ENCODE measurements at places on chromosomes 5 and 9.

DNA sequence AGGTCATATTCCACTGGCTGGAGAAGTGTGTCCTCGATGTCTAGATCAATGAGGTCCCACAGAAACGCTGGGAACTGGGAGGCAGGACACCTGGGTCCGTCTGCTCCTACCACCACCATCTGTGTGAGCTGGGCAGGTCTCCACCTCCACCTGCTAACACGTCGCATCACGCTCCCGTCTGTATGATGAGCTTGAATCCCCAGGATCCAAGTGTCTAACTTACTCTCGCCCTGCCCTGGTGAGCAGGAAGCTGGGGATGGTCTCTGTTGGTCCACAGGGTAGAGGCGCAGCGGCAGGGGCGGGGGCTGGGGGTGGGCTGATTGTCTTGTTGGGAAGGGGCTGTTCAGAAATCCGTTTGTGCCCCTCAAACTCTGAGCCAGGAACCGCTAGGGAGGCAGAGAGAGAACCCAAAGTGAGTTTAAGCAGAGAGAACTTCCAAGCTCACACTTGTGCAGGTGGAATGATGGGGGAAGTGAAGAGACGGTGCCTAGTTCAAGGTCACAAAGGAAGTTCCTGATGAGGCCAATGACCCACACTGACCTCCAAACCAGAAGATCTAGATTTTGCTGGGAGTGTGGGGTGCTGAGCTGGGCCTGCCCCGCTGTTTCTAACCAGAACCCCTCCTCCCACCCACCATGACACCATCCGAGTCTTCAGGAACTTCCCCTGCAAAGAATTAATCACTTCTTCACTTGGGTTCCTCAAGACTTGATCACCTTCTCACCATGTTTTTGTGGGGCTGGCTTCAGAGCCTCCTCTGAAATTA, 21.1 kb downstream of the ORM2 start:
- peak; percentile 61 for DNase-seq

DNA sequence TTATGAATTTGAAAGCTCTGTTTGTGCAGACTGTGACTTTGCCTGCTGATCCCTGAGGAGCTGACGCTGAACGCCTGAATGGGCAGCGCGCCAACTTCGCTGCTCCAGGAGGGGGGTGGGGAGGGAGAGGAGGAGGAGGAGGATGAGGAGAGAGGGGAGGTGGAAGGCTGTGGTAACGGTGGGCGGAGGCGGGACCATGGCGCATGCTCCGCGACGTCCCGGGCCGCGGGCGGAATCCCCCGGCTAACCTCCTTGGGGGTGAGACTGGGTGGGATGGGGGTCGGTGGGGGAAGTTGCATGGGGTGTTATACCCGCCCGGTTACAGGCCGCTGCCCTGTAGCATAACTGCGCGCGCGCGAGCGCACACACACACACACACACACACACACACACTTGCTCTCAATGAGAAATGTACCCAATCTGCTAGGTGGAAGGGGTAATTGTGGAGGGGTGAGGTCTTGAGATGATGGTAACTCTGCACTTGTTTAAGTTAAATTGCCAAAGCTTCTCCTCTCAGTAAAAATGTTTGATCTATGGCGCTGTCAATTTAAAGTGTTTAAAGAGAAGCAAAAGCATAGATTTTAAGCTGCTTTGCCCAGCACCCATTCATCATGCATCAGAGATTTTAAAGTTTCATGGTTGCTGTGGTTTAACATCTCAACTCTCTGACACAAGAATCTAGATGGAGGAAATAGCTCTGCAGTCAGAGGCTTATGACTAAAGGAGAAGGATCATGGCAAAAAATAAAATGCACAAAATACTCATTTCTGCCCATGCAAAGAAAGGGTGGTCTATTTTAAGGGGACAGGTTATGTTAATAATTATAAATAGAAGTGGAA, 76.6 kb upstream of the TBCA start:
- peak; percentile 37 for DNase-seq

DNA sequence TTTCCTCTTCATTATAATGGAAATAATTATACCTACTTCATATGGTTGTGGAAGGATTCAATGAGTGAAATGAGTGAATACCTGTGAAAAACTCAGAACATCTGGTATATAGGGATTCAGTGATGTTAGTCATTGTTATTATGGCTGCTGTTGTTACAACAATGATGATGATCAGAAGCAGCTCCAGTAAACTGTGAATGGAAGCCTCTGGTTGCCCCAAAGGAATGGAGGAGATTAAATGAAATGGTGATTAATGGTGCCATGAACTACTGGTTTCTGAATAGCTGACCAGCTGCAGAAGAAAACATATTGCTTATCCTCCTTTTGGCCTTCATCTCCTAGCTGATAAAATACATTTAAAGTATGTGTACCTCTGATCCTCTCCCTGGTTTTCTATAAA, 372.0 kb downstream of the ARHGEF28 start:
- no peak for DNase-seq

DNA sequence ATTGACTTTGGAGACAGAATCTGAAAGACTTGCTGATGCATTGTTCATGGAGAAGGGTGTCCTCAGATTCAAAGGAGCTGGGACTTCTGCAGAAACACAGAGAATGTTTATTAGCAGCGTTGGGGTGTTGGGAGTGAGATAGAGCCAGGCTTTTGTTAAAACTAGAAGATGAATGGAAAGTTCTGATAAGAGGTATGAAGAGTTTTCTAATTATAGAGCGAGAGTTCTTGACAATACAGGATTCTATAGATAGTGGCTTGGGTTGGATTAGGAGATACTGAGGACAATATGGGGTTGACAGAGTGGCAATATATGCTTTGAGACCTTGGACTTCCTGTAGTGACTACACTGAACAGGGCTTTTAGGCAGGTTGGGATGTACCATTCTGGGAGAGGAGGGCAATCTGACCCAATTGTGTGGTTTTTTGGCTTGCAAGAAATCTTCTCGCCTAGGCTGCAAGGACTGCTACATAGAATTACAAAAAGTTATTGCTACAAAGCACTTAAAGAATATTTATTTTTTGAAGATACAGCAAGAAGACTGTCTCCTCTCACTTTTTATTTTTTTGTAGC, 83.1 kb downstream of the FER start:
- no peak for DNase-seq

DNA sequence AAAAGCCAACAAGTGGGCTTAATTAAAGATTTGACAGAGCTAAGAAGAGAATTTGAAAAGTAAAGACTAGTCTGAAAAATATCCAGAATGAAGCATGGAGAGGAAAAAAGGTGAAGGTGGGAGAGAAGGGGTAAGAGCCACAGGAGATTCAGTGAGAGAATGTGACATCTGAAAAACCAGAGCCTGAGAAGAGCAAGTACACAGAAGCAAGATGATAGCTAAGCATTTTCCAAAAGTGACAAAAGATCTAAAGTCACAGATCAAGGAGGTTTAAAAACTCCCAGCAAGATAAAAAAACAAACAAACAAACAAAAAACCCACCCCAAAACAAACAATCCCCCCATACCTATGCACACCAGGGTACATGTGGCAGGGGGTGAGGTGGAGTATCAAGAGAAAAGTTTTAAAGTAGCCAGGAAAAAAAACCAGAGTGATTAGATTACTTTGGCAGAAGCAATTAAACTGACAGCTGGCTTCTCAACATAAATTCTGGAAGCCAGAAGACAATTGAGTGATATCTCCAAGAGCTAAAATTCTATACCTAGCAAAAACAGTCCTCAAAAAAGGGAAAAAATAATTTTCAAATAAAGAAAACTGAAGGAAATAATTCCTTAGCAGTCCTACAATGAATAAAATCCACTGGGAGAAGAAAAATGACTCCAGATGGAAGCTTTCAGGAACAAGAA, 111.4 kb downstream of the RAPGEF6 start:
- DNase-seq, result no peak

- no peak for DNase-seq
These were observed 346.5 kb downstream of the SPOCK1 start for GRCh38 chr5:137152616-137153015.

DNA sequence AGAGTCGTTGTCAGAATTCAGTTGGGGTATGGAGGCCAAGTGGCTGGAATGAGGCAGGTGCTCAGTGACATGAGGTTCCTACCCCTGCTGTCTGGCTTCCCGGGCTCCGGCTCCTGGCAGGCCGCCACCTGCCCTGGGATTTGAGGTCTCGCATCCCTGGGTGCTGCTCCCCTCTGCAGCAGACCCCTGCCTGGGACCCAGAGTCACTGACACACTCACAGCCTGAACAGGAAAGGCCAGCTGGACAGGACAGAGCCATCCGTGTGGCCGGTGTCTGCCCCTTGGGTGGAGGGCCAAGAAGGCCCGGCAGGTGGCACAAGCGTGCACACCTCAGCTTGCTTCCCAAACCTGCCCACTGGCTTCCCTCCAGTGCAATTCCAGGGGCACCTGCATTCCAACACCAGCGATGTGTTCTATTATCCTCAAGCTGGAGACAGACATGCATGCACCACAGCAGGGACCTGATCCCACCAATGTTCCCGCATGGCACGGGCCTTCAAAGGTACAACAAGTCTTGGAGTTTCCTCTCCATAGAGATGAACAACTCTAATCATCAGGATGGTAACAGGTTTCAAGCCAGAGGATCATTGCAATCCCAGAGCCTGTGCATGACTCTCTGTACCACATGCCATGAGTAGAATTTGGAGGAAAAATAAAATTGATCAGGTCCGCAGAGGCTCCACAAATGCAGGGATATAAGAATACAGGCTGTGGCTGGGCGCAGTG, 45.6 kb upstream of the RNF130 start:
- no peak for DNase-seq

DNA sequence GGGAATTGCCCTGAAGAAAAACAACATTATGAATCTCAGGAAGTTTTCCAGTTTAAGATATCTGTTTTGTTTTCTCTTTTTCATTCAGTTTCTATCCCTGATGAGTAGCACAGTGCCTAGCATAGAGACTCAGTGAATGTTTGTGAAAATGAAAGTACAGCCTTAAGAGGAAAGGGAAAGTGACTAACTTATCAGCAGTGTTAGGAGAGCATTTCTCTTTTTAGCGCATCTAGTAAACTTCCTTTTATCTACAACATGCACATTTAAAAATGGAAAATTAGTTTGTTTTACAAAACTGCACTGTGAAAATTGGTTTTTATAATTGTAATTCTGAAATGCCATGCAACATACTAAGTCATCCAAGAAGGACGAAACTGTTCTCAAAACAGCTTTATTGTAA, 110.8 kb downstream of the SMARCA2 start:
- peak; percentile 87 for DNase-seq

DNA sequence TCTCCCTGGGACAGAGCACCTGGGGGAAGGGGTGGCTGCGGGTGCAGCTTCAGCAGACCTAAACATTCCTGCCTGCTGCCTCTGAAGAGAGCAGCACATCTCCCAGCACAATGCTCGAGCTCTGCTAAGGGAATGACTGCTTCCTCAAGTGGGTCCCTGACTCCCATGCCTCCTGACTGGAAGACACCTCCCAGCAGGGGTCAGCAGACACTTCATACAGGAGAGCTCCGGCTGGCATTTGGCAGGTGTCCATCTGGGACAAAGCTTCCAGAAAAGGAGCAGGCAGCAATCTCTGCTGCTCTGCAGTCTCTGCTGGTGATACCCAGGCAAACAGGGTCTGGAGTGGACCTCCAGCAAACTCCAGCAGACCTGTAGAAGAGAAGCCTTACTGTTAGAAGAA, 77.2 kb downstream of the SLCO6A1 start:
- no peak for DNase-seq

Measured in suppressor macrophage treated with lipopolysaccharide for 4 hours (primary cell).